ENCODE measurements at places on chromosomes 16 and 17.

GRCh38 chr16:18068477-18068876, 268.1 kb downstream of the NPIPA8 start:
- DNase-seq = no peak

DNA sequence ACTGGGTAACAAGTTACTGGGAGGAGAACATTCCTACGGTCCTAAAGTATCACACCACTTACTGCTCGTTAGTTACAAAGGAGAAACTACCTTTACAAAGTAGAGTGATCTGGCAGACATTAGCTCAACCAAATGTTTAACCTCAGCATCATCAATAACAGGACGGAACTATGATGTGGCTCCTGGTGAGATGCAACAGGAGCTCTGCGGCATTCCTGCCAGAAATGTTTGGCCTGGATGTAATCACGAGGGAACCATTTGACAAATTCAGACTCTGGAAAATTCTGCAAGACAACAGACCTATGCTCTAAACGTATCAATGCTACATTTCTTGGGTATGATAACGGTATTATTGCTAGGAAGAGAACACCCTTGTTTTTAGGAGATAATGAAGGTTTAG, 80.4 kb downstream of the MRM3 start:
- DNase-seq = no peak

DNA sequence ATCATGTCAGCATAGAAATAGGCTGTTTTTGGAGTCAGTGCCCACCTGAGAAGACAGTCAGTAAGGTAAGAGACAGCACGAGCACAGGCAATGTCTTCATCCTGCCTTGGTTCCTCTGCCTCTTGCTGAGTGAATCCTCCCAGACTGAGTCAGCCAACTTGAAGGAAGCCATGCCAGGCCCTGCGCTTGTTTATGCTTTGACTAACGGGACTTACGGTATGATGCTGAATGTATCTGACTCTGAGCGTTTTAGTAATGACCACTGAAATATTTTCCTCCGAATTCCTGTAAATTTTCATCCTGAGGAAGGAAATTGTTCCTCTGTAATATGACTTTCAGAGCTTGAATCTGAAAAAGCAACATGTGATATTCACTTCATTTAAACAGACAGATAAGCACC, 18.0 kb downstream of the C17orf67 start:
- DNase-seq = no peak

- DNase-seq = no peak
Observed at GRCh38 chr17:40980117-40980516, 4.0 kb downstream of the KRT40 start.

- DNase-seq = no peak
Observed at GRCh38 chr17:6627019-6627418, 13.5 kb downstream of the KIAA0753 start.

GRCh38 chr16:24717411-24717810, 12.0 kb upstream of the TNRC6A start:
- DNase-seq = no peak

DNA sequence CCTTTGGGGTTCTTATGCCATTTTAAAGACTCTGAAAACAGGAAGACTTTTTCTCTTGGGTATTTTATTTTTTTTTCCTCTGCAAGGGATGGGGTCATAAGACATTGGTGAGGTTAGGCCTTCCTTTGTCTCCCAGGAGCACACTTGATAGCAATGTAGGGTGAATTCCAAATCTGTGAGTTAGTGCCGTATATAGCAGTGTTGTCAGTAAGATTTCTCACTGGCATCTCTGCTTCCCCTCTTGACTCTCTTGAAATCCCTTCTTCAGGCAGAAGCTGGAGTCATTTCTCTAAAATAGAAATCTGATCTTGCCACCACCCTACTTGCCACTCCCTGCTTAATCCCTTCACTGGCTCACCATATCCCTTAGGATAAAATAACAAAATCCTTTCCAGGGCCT, 529.7 kb downstream of the WWOX start:
- no peak for DNase-seq

- no peak for DNase-seq
Observed at GRCh38 chr17:38587203-38587602, 18.5 kb downstream of the SRCIN1 start.

DNA sequence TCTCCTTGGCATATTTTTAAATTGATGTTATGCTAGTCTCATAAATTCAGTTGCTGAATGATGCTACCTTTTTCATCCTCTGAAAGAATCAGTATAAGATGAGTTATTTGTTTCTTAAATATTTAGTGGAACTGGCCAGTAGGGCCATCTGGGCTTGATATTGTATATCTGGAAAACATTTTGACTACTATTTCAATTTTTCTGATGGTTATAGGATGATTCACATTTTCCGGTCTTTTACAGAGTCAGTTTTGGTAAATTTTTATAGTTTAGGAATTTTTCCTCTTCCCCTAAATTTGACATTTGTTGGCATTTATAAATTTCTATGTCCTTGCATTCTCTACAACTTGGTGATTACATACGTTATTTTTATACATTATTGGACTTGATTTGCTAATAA, 296.3 kb upstream of the AXIN2 start:
- DNase-seq = no peak

DNA sequence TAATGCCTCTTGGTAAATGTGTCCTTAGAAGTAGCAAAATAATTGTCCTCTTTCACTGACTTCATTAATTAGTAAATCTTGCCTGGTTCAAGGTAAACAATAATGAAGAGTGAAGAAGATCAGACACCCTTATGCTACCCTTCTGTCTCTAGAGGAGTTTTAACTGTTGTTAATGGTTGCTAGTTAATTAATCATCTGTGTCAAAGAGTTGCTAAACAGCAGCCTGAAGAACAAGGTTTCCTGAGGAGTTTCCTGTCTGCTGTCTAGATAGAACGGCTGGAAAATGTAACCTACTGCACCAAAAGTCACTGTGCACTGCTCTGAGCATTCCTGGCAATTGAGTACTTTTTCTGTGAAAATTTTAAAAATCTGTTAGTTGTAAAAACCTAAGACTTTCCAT, 131.3 kb downstream of the NLK start:
- DNase-seq = no peak

DNA sequence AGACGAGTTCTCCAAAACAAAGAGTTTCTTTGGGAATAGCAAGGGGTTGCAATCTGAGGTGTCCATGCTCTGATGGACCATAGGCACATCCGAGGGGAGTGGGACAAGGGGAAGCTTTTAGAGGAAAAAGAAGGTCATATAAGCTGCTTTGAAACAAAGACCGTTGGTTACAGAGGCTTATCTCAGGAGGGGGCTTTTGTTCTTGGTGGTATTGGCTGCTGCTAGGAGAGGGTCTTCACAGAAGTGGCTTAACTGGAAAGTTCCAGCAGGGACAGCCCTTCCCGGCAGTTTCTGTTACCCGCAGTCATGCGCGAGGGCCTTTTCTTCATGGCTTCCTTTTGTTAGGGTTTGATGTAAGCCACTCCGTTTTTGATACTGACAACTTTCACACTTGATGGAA, 76.0 kb downstream of the RAP1GAP2 start:
- DNase-seq = no peak

DNA sequence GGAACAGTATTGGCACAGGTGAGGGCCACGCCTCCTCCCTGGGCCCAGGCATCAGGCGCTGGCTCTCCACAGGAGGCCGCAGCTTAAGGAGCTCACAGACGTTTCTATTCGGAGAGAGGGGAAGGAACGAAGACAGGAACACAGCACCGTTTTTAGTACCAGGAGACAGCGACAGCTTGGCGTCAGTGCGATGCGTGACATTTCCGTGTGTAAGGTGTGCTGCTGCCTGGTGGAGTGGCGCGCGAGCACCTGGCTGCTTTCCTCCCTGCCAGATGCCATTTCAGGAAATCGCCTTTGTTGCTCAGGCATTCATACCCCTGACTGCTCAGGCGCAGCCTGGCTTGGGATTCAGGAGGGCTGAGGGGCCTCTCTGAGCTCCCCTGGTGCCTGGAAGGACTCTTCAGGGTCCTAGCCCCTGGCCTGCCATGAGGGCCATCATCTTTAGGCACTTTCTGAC, 367.5 kb downstream of the CPPED1 start:
- DNase-seq = no peak

GRCh38 chr17:28029044-28029443, 13.4 kb upstream of the NLK start:
- DNase-seq = no peak
